ENCODE measurements at places on chromosomes 16 and 17. TPM values are rescaled to one million over a fixed set of nuclear protein-coding genes. Genes with fewer than 3 reads are reported as not detected.
A peak's percentile ranks its signal among the peaks of the same experiment; 100 is the strongest.

DNA sequence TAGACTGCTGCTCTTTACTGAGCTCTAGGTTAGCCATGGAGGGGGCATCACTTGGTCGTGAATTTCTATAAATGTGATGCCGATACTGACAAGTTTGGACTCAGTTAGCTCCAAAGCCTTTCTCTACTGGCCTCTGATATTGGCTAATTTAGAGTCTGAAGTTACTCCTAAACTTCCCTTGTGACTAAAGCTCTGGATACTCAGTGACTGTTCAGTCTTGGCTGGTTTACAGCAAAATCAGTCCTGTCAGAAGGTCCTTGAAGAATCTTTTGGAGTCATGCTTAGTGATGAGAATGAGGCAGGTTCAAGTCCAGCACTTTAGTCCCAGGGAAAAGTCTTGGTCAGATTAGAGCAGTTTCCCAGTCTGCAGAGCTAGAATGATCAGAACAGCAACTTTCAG is 197.5 kb upstream of the HS3ST4 start:
- no peak for DNase-seq

GRCh38 chr16:16076423-16076813 is 127.0 kb downstream of the ABCC1 start:
- no peak for DNase-seq

KCNH6 gene
- total RNA-seq: not detected

DNA sequence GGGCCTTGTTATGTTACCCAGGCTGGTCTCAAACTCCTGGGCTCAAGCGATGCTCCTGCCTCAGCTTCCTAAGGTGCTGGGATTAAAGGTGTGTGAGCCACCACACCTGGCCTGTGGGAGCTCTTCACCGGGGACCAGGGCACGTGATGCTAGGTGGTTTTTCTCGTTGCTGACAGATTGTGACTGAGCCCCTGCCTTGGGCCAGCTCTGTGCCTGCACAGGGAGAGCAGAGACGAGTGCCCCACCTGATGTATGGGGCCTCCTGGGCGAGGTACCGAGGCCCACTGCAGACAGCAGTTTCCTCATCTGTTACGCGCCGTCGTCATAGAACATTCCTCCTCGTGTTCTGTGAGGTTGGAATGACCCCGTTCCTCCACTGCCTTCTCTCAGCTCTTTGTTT is 280.7 kb downstream of the CPPED1 start:
- DNase-seq: no peak

MILR1 gene
- 28.8 TPM for total RNA-seq

DNA sequence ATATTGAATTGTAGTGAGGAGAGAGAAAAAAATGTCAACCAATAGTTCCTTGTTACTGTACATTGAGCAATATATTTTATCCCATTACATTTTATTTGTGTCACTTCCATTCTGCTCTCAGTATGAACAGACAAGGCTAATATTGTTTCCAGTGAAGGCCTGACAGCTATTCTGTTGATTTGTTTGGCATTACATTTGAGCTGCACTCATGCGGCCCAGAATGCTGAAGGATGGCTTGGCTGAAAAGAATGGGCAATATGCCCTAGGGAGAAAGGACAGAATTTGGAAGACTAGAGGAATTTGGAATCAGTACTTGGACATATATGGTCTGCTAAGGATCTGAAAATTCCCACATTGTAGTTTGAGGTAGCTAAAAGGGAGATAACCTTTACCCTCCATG is 1294.4 kb downstream of the CDH8 start:
- DNase-seq: no peak

TEX19 gene
- not detected for total RNA-seq

DNA sequence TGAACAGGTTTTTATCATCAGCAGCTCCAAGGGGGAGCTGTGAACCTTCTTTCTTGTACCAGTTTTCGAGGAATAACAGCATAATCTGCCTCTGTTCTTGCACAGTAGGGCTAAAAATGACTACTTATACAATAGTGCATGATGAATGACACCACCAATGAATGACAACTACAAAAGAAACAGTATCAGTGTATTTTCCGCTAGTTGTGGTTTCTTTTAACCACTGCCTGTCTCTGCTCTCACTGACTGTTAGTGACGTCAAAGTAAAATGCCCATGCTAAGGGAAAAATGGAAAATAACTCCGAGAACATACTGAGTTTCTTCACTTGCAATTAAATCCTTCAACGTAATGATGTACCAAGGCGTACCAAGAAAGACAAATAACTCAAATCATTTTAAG is 294.9 kb downstream of the MAP2K6 start:
- no peak for DNase-seq

- DNase-seq: no peak
Observed at GRCh38 chr16:73572135-73572828, 524.4 kb upstream of the ZFHX3 start.

TP53TG3B gene
- not detected for total RNA-seq

DNA sequence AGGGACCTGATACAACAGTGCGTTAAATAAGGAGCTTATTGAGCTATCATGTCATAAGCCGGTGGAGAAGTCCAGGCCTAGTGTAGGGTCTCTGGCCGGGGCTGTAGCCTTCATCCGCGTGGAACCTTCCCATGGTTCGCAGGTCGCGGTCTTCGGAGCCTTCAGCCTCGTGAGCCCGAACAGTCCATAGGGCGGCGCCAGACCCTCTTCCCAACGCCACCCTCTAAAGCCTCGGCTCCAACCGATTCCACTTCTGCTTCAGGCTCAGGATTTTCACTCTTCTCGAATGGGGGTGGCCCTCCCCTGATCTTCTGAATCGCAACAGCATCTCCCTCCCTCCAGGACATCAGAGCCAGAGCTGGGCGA is 10.3 kb upstream of the BRCA1 start:
- DNase-seq: no peak

DNA sequence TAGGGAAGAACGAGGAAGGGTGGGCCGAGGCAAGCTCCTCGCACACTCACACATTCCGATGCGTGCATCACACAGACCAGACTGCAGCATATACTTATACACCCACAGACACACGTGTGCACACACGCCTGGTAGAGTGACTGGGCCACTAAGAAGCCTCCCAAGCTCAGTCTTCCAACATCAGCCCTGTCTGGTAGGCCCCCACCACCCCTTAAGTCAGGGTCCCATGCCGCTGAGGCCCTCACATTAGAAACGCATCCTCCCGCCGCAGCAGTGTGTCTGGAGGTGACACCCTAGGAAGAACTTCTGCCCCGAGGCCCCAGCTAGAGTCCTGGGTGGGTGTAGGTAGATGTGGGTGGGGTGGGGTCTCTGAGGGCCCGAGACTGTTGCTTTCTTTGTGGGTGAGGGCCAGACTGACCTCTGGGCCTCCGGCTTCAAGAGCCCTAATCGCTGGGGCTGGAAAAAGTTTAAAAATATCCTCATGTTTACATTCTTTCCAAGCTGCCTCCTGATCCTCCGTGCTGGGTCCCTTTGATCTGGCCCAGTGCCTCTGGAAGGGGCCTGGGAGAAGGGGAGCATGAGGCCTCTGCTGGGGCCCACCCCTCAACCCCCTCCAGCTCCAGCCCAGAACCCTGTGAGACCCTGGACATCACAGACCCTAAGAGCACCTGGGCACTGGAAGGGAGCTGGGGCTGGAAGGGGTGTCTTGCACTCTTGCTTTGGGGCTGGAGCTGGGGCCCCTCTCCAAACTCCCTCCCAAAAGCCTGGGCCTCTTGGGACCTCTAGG is 13.6 kb downstream of the CDH16 start:
- no peak for DNase-seq

RPS6KB1 gene
- total RNA-seq: 62.6 TPM

KRT36 gene
- total RNA-seq: not detected

DNA sequence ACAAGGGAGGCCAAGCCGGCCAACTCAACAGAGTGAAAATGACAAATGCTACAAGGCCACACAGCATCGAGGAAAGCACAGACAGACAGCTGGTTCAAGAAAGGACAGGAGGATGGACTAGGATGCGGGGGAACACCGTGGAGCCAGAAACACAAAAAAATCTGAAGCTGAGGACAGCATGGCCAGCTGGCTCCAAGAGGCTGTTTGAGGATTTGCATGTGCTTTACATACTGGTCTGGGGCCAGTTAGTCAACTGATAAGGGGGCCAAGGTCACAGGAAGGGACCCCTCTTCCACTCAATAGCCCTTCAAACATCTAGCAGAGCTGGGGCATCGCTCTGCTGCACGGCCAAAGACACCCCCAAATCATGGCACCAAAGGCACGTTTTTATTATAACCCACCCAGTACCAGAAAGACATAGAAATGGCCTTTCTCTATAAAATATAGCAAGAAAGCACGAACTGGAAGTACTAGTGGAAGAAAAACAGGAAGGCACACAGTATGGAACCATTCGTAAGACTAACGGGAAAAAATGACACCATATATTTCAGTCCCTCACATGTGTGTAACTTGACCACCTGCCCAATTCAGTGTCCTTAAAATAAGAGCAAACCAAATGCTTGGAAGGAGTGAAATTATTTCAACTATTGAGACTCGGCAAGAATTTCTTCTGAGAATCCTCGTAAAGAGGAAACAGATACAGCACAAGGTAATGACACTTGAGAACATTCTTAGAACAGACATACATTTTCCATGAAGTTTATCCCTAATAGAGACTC is 7.8 kb upstream of the SRL start:
- no peak for DNase-seq

GRCh38 chr16:55203570-55203969 is 120.4 kb upstream of the IRX6 start:
- DNase-seq: no peak

TK1 gene
- total RNA-seq: 3.3 TPM

- no peak for DNase-seq
Observed at GRCh38 chr17:71337938-71338337, 782.9 kb upstream of the SOX9 start.

GUCY2D gene
- total RNA-seq: not detected

GRCh38 chr17:70017941-70018340 is 57.1 kb upstream of the KCNJ16 start:
- no peak for DNase-seq

DNA sequence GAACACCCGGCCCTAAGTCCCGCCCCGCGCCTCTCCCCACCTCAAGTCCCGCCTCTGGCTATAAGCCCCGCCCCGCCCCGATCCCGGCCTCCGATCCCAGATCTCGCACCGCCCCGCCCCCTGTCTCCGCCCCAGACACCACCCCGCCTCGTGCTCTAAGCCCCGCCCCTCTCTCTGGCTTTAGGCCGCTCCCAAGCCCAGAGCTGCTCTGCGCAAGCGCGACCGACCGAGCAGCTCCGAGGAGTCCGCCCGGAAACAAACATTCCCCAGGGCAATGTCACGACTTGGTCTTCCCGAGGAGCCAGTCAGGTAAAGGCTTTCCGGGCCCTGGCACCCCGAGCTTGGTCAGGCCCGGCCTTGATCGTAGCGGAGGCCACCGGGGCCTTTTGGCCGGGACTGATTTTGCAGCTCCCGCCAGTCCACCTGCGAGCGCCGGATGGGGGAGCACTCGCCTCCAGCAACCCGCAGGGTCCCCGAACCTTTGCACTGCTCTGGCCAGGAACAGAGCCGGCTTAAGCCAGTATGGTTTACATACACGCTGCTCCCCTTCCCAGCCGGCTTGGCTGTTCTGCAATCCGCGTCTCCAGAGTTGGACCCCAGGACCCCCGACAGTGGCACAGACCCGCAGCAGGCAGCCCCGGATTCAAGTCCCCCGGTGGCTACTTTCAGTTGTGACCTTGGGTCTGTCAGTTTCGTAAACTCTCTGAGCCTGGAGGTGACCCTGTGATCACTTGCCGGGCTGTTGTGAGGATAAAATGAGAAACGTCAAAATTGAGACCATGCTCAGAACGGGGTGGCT is at the start of gene NUDT7:
Gene NUDT7 (plus strand): TSS at position 206 of the 799 bp plus-strand sequence. CDS start 69 bp downstream, at position 275.
- peak; percentile 98 for DNase-seq

DNA sequence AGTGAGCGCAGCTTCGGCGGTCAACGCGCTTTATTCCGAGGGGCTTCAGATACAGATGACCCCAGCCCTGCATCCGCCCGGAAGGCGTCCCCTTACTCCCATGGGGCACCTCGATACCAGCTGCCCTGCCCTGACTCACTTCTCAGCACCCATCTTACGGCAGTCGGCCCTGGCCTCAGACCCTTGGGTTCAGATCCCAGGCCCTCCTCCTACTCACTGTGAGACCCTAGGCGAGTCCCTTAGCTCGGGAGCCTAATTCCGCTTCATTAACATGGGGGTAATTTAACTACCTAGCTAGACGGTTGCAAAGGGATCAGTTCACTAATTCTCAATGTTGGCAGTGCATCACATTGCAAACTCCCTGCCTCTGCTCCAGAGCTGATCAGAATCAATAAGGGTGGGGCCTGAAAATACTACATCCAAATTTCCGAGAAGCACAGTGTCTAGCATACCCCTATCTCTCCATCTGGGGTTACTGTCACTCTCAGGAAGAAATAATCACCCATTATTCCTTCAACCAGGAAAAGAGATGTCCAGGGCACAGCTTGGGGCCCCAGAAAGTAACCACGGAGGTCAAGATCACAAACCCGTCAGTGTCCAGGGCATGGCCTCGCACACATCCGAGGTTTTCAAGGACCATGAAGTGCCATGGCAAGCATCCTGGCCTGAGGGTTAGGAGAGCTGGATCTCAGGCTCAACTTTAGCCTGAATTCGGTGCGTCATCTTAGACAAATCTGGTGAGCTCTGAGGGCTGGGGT is 415 bp upstream of the FLOT2 start:
- no peak for DNase-seq

- DNase-seq: no peak
Observed at GRCh38 chr16:1923299-1924034, 5.3 kb upstream of the HS3ST6 start.

DNA sequence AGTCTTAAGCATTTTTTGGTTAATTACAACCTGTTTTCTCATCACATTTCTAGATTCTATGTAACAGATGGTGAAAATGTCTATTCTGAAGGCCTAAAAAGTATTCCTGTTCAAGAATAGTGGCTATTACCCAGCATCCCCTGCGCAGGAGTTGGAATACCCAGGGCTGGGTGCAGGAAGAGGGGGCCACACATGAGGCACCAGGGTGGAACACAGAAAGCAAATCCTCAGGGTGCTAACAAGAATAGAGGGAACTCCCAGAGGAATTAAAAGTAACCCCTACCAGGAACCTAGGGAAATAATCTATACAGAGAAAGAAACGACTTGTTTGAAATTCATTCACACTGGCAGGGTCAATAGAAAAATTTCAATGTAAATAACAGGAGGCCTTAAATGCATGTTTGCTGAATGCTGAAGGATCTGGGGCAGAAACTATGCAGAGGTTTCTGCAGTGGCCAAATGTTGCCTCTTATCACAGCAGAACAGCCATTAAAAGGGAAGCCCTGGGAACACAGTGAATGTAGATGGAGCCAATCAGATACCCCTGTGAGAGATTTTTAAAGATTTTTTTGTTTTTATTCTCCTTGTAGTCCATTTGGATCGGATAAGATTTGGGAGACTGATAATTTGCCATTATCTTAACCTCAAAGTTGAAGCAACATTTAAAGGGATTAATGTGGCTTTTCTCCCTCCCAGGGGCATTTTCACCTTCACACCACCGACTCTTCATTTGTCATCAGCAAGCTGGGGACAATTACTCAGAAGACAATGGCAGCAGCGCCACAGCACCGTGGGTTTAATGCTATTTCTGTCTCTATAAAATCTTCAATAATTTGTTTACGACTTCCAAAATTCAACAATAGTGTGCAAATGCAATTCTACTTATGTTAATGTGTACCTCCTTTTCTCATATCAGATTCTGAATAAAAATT is 196.0 kb upstream of the PSMD7 start:
- no peak for DNase-seq

CFAP119 gene
- 0.27 TPM for total RNA-seq

GRCh38 chr17:11922638-11923037 is 74.6 kb downstream of the ZNF18 start:
- no peak for DNase-seq

GRCh38 chr17:82242977-82243647 is 14.3 kb downstream of the SLC16A3 start:
- DNase-seq: no peak

NLRC3 gene
- total RNA-seq: 2.5 TPM

GRCh38 chr16:79083508-79084299 is 516.8 kb downstream of the MAF start:
- no peak for DNase-seq

C1QTNF8 gene
- total RNA-seq: 4.3 TPM
